ENCODE measurements at places on chromosomes 6 and 20. TPM values are rescaled to one million over a fixed set of nuclear protein-coding genes. Genes with fewer than 3 reads are reported as not detected.

Gene FERMT1
- 1.5 TPM for total RNA-seq

Gene ESR1
- total RNA-seq = 4.9 TPM

Gene PDYN
- total RNA-seq = not detected

Gene TRIM40
- total RNA-seq = not detected

Gene DEK
- 87.2 TPM for total RNA-seq

Gene PGC
- not detected for total RNA-seq

Gene TXNDC5
- 65.3 TPM for total RNA-seq

Gene PERP
- 36.7 TPM for total RNA-seq
